Putamen (tissue), 1 donor: ENCODE measurements at places on chromosomes 3 and 15.

DNA sequence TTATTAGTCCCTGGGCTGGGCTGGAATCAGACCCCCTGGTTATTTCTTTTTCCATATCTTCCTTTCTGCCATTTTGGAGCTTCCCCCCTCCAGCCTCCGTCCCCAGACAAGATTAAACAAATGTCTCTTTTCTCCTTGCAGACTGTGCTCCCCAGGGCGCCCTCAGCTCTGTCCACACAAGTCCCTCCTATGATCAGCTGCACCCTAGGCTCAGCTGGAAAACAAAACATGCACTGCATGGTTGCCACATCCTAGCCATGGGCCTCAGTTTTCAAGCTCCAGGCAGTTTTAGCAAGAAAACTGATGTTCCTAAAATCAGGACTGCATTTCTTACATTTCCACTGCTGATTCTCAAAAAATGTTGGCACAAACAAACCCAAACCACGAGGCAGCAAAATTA is 23.5 kb upstream of the RFTN1 start:
- no peak for DNase-seq

DNA sequence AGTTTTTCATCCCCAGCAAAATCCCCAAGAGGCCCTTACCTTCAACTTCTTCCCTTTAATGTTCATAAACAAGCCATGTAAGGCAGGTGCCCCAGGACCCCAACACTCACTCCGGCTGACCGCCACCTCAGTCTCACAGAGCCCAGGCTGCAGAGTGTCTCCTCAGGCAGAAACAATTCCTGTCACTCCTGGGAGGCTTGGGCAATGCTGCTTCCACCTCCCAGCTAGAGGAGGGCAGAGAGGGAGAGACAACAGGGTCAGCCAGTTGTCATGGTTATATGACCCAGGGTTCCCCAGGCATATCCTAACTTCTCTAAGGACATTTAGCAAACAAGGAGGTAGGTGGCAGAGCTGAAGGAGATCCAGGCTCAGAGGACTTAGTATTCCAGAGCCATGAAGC is at the start of gene PLIN1:
Gene PLIN1 (minus strand): TSS at position 156 of the 400 bp plus-strand sequence. CDS start 1,878 bp downstream, outside the sequence.
- no peak for DNase-seq

GRCh38 chr3:128814519-128815317 is 64.7 kb upstream of the ACAD9 start:
- peak; percentile 74 for DNase-seq

- DNase-seq = no peak
These were observed 17.2 kb downstream of the SFMBT1 start for GRCh38 chr3:53028641-53029040.

- DNase-seq = no peak
These were observed 1.8 kb upstream of the STT3B start for GRCh38 chr3:31530960-31531335.

DNA sequence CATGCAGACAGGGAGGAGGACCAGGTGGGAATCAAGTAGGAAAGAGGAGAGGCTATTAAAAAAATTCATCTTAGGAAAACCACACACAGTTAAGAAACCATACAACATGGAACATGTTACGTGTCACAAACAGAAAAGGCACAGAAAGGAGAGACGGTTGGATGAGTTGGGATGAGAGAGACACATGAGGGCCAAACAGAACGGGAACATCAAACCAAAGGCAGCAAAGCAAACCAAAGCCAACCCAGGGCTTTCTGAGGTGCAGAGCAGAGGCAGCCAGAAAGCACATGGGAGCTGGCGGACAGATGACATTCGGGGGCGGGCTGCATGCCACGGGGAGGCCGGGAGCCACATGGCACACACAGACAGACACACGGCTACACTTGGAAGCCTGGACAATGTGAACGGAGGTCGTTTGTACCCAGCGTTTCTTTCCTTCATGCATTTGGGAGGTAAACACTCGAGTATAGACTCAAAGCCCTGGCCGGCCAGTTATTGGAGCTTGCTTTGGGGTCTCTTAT is 8.6 kb upstream of the SEC13 start:
- DNase-seq = no peak

DNA sequence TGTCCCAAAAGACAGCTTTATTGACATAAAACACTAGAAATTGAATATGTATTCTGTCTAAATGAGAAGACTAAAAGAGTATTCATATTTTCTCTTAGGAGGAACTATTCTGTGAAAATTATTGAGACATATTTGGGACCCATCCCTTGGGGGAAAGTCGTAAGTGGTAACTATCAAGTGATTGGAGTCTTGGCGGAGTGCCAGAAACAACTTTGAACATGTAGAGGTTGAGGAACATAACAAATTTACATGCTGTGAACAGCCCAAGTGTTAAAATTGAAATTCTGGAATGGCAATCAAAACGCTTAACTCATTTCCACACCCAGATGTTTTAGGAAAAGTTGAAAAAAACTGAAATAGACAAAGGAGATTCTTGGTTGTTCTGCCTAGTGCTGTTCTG is 1034.6 kb downstream of the NSUN3 start:
- DNase-seq = no peak

DNA sequence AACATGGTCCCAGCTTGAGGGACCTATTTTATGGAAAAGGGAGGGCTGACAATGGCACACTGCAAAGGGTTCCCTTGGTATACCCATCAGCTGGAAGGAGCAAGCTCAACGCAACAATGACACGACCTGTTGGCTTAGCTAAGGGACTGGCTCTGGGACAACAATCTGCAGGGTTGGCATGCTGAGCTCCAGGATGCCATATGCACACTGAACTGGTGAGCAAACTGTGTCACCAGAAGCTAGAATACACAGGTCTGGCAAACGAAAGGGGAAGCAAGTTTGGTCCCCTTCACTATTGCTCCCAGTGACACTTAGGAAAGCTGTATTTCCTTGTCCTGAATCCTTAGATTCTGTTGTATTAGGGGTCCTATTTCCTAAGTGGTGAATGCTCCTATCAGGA is 38.0 kb upstream of the RASGRF1 start:
- no peak for DNase-seq

DNA sequence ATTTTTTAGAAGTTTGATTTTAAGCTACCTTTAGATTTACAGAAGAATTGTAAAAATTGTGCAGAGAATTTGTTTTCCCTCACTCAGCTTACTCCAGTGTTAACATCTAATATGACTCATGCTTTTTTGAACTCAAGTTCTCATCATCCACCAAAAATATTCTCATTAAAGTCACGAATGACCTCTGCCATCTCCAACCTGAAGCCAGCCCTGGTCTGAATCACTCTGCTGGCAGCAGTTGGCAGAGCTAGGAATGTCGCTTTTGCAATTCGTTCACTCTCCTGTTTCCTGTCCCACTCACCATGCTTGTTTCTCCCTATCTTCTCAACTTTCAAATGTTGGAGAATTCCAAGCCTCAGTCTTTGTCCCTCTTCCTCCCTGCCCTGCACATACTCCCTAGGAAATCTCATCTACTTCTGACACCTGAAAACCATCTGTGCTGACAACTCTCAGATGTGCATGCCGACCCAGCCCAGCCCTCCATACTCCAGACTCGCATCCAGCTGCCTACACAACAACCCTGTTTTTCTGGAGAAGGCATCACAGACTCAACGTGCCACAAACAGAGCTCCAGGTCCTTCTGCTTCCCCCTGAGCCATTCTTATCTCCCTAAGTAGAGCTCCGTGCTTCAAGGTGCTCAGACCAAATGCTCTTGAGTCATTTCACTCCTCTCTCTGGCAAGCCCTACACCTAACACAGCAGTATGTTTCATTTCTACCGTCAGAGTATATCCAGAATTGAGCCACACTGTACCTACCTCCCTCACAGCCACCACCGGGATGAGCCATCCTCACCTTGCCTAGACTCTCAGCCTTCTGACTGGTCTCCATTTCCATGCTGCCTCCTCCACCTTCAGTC is 24.9 kb downstream of the PRR23E start:
- DNase-seq = no peak

DNA sequence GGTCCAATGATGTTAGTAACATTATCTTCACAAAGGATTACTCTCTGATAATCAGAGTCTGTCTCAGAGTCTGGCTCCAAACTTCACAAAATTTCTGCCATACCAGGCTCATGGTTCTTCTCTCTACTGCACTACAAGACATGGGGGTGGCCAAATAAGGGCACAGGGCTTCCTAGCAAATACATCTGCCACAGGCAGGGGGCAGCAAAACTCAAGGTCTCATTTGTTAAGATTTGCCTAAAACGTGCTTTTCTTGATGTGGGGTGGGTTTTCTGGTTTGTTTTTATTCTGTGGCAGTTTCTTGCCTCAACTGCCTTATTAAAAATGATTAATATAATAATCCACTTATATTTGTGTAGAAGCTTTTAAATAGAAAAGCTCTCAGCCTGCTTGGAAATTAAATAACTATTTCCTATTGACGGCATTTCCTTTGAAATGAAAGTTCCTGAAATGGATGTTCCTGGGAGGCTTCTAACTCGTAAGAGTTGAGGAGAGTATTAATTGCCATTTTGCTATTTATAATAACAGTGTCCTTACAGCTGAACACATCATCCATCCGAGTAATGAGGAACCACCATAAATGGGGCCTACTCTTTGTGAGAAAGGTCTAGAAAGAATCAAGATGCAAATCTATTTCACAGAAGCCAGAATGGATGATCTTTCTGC is 53.8 kb downstream of the SST start:
- DNase-seq = no peak

DNA sequence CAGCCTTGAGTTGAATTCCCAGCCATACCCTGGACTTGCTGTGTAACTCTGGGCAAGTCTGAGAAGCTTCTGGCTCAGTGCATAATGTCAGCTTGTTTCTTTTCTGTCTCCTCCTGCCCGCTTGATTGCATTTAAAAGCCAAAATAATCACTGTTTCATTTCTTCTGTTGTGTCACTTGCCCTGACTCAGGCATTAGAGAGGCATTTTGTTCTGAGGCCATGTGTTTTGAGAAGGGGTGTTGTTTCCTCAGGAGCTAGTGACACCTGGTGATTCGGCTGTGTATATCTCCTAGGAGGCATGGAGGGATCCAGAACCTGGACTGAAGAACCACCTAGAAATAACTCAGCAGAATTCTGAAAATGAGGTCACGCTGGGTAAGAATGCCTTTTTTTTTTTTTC is 16.0 kb downstream of the WDR73 start:
- no peak for DNase-seq
